ENCODE measurements at places on chromosomes 2 and 18. TPM values are rescaled to one million over a fixed set of nuclear protein-coding genes. Genes with fewer than 3 reads are reported as not detected.

ANKRD29 gene
- total RNA-seq = 8.3 TPM

TMEFF2 gene
- total RNA-seq = not detected

IL1RL2 gene
- 4.3 TPM for total RNA-seq

DNA sequence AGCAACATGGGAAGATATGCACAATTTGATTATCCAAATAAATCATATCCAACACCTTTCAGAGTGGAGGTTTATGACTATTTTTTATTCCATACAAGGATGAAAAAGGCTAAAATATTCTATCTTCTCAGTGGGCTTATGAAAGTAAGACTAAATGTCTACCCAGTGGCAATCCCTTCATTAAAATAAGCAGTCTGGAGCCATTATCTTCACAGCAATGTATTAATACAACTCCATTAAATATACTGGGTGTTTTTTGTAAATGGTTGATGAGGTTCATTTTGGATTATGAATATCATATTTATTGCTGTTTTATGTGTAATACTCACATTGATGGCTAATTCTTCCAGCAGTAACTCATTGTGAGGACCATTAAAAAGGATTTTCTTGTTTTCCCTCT, 352.7 kb upstream of the SOX11 start:
- no peaks in the 10 kb centered on the region for H3K27me3 ChIP-seq
- no peak overlapping the region for H3K27ac ChIP-seq
- DNase-seq = no peak
- no peak overlapping the region for H3K4me3 ChIP-seq

DNA sequence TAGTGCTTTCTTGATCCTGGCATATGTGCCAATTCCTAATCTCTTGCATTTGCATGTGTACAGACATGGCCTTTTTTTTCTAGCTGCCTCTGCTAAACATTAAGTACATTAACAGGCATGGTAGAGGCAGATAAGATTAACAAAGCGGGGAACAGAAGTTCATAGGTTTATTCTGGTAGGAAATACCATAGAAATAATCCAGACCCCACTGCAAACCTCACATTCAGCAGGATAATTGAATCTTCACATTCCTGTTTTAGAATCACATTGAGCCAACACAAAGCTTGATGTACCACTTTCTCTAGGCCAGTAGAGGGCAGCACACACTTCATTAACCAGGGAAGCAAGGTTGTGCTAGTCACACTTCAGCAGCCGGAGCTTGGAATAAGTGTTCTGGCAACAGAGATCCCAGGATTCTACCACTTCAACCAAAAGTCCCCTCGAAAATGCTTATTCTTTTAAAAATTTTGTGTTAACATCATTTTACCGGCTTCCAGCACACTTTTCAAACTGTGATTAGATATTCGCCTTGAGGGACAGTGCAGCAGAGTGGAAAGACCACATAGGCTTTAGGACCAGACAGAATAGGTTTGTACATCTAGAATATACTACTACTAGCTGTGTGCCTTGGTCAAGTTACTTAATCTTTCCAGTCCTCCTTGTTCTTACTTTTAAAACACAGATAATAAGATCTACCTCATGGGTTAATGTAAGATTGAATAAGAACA, 420.2 kb upstream of the CHST9 start:
- H3K27me3 ChIP-seq = no peaks in the 10 kb centered on the region
- DNase-seq = no peak
- H3K4me1 ChIP-seq = no peaks in the 10 kb centered on the region
- no peaks in the 10 kb centered on the region for H3K36me3 ChIP-seq
- no peak overlapping the region for H3K4me3 ChIP-seq
- no peak overlapping the region for H3K27ac ChIP-seq

- H3K27ac ChIP-seq = peak overlapping the region; percentile 84
- H3K4me1 ChIP-seq = peaks cover 36% of the 10 kb centered on the region
- no peak for DNase-seq
- no peaks in the 10 kb centered on the region for H3K27me3 ChIP-seq
Measured at GRCh38 chr2:9984871-9985480, 33.5 kb downstream of the GRHL1 start.

DNA sequence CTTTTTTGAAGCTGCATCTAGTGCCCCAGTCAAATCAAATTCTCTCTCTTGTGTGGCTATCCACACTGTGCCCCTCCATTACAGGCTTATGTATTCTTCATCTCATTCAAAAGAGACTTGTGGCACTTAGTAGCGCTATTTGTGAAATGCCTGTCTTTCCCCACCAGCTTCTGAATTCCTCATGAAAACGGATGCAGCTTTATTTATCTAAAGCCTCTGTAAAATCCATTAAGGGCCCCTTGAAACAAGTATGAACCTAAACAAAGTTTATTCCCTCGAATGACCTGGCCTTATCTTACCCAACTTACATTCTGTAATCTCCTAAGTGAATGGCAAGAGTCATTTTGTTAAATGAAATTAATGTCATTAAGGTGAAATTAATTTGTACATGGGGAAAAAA, 417.4 kb upstream of the PIK3C3 start:
- H3K36me3 ChIP-seq = no peaks in the 10 kb centered on the region
- no peak overlapping the region for H3K27ac ChIP-seq
- no peak for DNase-seq
- no peaks in the 10 kb centered on the region for H3K4me1 ChIP-seq
- no peak overlapping the region for H3K4me3 ChIP-seq

- H3K4me3 ChIP-seq = no peak overlapping the region
- H3K27me3 ChIP-seq = no peaks in the 10 kb centered on the region
- peaks cover 5% of the 10 kb centered on the region for H3K4me1 ChIP-seq
Measured at GRCh38 chr18:58117786-58118403, 73.9 kb downstream of the NEDD4L start.
